ENCODE measurements at places on chromosomes 7 and 10. TPM values are rescaled to one million over a fixed set of nuclear protein-coding genes. Genes with fewer than 3 reads are reported as not detected.

- DNase-seq: no peak
These were observed 462.7 kb downstream of the PHTF2 start for GRCh38 chr7:78261302-78261701.

DNA sequence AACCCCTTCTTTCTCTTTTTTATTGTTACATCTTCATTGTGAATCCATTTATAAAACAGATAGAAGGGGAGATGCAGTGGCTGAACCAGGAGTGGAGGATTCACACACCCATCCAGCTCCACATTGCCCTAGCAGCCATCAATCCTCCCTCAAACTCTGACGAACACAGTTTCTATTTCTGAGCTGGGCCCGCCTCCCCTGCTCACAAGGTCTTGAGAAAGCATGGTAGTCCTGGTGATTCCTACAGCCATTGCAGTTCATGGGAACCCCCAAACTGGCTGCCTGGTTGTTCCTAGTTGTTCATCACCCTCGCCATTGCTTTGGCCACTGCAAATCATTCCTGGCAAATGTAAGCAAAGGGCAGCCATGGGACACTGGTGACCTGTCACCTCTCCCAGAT lies 258.5 kb upstream of the AOAH start:
- no peak for DNase-seq

GRCh38 chr7:151039850-151040548 lies 8.3 kb upstream of the ASIC3 start:
- DNase-seq: no peak

- no peak for DNase-seq
These were observed 53.2 kb downstream of the PROSER2 start for GRCh38 chr10:11876324-11876723.

DNA sequence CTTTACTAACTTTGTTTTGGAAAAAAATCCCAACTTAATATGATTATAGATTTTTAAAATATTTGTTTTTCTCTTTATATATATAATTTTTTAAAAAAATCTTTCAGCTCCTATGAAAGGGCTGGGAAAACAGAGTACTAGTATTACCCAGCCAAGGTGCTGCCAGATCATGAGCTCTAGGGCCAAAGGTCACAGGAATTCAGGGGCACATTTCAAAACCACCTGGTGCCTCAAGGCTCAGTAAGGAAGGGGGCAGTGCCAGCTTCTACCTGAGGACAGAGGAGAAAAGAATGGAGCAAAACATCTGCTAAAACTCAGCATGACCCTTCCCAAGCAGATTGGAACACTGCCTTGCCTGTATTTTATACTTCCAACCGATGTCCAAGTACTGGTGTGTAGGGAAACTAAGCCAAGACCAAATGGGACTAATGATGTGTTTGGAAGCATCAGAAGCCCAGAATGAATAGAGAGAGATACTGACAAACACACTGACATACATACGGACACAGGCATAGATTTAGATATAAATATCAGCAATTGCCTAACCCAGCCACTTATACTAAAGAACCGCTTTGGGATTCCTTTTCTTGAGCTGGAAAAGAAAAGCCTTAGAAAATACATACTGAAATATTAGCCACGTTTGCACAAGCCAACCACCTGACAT lies 667.3 kb downstream of the PARD3 start:
- no peak for DNase-seq

KBTBD2 gene
- total RNA-seq: 18.1 TPM

DNA sequence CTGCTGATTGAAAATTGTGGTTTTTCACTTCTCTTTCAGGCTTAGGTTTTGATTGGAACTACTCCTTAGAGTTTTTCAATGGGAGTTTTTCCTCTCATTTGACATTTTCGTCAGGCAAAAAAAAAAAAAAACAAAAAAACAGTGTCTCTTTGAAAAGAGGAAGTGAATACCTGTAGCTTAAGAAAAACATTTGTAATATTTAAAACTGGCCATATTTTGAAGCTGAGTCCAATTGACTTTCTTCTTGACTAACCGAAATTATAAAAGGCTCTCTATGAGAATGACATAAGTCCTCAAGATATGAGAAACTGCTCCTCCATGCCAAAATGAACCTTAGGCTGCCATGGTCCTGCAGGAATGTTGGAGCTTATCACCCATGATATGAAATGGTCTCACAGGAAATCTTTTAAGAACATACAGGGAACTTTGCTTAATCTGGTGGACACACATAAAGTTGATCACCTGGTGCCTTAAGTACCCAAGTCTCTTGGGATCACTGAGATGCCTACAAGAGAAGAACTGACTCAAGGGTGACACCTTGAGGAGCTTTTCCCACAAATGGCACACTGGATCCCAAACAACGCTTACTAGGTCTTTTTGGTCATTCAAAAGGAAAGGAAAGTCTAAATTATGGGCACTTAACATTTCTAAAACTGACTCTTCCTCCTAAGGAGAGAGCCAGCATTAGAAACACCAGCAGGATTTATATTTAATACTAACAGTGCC lies 263.4 kb downstream of the CDC14C start:
- DNase-seq: no peak

- no peak for DNase-seq
These were observed 101.3 kb downstream of the HIF1AN start for GRCh38 chr10:100636848-100637553.

ANKRD7 gene
- total RNA-seq: 0.54 TPM

- no peak for DNase-seq
These were observed 98.5 kb upstream of the NPS start for GRCh38 chr10:127450644-127451043.

GRCh38 chr7:110664803-110665202 lies 426.1 kb upstream of the LRRN3 start:
- DNase-seq: no peak

ITGA8 gene
- 0.69 TPM for total RNA-seq

PRRT4 gene
- 0.75 TPM for total RNA-seq

TMEM273 gene
- 7.5 TPM for total RNA-seq

DNA sequence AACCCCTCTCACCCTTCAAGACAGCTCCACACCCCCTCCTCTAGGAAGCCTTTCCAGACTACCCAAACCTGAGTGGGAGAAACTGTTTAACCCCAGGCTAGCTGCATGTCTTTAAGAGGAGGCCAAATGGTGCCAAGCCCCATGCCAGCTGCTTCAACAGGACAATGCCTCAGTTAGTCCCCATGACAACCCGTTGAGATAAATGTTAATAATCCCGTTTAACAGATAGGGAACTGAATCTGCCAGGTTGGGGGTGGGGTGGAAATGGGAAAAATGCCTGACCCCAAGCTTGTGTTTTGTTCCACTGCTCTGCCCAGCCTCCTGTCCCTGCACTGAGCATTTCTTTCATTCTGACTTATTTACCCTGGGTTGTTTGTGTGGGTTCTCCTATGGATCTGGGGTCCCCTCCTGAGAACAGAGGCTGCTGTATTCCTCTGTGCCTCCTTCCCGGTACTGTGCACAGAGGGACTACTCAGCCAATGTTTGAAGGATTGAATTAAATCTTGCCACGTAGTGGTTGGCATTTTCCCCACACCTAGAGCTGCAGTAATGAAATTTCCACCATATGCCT lies 452.6 kb upstream of the ZMIZ1 start:
- DNase-seq: no peak

DNA sequence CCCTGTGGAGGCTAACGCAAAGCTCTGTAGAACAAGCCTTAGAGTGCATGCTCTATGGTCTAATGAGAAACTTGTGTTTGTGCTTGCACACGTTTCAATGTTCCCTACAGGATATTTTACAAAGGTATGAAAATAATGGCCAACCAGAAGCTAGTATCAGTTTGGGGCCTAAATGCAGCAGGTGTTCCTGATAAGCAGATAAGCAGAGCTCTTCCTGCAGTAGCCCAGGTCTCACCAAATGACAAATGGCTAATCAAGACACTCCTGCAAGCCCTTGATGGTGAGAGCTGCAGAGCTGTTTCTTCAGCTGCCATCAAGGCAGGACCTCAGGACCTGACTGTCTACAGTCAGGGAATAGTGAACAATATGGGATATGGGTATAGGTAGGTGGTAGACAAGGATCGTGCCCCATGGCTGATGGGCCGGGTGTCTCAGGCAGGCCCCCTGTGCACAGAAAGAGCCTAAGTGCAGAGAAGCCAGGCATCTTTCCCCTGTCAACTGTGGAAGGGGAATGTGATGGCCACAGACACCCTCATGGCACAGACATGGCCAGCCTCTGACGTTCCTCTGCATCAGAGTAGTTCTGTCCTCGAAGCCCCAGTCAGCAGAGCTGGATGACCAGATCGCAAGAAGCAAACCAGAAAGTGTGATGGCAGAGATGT lies 23.2 kb upstream of the RASSF4 start:
- DNase-seq: peak; percentile 10

DNA sequence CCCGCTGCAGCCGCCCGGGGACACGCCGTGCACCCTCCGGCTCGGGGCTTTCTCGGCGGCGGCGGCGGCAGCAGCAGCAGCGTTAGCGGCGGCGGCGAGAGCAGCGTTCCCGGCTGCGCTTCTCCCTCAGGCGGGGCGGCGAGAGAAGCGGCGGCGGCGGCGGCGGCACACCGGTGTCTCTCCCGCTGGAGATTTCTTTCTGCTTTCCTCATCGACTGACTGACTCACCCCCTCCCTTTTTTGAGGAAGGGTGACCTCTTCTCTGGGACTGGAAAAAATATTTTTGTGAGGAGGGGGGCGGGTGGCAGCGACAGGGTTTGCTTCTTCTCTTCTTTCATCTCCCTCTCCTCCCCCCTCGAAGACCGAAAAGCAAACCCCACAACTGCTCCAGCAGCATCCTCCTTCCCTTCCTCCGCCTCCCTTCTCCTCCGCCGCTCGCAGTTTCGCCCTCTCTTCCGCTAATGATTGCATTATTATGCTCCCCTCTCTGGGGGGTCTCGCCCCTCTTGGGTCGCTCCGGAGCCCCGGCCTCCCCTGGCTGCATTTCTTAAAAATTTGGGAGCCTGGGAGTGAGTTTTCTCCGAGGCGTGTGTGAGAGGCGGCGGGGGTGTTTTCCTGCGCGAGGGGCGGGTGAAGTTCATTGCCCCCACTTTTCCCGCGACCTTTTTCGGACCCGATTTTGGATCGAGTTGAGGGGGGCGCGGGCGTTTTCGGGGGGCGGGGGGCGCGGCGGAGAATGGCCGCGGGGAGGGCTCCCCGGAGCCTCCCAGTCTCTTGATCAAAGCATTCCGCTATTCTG lies 411 bp downstream of the AUTS2 start:
- DNase-seq: peak; percentile 17

- no peak for DNase-seq
These were observed 11.6 kb downstream of the IMPDH1 start for GRCh38 chr7:128398016-128398840.

GRCh38 chr7:119228482-119228881 lies 1004.0 kb downstream of the ANKRD7 start:
- no peak for DNase-seq

- no peak for DNase-seq
These were observed 201.4 kb downstream of the PTEN start for GRCh38 chr10:88064608-88065382.

DNA sequence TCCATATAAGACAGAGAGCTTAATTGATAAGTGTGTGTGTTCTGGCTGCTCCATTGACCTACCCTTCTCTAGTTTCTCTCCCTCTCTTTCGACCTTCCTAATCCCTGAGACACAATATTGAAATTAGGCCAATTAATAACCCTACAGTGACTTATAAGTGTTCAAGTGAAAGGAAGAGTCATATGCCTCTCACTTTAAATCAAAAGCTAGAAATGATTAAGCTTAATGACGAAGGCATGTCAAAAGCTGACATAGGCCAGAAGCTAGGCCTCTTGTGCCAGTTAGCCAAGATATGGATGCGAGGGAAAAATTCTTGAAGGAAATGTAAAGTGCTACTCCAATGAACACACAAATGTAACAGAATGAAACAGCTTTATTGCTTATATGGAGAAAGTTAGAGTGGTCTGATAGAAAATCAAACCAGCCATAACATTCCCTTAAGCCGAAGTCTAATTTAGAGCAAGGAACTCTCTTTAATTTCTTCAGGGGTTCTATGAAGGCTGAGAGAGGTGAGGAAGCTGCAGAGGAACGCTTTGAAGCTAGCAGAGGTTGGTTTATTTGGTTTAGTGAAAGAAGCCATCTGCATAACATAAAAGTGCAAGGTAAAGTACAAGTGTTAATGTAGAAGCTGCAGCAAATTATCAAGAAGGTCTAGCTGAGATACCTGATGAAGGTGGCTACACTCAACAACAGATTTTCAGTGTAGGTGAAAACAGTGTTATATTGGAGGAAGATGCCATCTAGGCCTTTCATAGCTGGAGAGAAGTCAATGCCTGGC lies 53.8 kb downstream of the ST7 start:
- DNase-seq: no peak

DNA sequence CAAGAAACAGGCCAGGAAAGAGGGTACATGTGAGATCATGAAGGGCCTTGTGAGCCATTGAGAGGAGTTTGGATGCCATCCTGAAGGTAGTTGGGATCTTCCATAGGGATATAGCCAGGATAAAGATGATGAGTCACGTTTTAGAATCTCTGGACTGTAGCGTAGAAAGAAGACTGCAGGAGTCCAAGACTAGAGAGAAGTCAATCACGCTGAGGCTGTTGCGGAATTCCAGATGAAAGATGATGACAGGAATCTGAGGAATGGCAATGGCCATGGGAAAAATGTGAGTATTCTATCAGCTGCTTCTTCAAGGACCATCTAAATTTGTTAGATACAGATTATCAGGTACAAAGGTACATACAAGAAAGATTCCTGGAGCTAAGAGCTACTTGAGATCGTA lies 711.3 kb downstream of the GRM8 start:
- no peak for DNase-seq

MMP21 gene
- total RNA-seq: 0.12 TPM

CALML3 gene
- total RNA-seq: not detected

DNA sequence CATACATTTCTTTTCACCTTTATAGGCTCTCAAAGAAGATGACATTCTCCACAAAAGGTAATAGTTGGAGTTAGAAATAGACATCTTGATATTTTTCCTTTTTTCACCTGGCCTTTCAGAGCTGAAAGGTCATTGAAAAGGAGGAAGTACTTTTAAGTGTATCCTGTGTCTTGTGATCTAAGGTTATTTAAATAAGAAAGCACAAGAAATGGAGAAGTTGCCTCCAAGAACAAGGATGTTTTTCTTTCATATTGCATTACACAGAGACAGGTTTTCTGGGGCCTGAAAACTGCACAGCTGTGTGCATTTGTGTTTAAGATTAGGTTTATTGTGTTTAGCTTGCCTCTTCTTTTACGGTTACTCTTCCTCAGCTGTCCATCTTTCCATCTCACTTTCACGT lies 103.4 kb upstream of the SEMA3D start:
- DNase-seq: no peak

GRCh38 chr10:48981310-48981907 lies 41.8 kb upstream of the LRRC18 start:
- DNase-seq: peak; percentile 56

ADRB1 gene
- total RNA-seq: 0.79 TPM

DNA sequence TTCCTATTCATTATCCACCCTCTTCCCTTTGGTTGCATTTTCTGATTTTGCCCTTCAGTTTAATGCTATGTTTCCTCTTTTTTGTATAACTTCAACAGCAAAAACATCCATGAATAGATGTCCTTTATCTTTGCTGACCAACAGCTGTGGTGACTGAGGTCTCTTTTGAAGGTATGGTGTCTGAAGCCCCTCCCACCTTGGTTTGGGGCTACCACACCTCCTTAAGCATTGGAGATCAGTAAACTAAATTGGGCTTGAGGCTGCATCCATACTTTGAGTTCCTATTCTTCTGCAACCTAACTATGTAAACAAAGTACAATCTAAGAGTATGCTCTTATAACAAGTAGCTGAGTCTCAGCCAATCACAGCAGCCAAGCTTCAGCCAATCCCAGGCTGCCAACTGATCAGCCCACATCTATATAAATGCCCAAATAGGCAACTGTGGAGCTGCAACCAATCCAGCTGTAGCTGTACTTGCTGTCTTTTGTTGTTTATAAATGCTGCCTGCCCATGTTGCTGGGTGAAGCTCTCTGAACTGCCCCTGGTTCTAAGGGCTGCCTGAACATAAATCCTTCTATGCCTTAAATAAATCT lies 69.4 kb upstream of the PDLIM1 start:
- no peak for DNase-seq

All from pancreas (tissue), 10 donors.